ENCODE measurements at places on chromosomes 5 and 9. TPM values are rescaled to one million over a fixed set of nuclear protein-coding genes. Genes with fewer than 3 reads are reported as not detected.

DNA sequence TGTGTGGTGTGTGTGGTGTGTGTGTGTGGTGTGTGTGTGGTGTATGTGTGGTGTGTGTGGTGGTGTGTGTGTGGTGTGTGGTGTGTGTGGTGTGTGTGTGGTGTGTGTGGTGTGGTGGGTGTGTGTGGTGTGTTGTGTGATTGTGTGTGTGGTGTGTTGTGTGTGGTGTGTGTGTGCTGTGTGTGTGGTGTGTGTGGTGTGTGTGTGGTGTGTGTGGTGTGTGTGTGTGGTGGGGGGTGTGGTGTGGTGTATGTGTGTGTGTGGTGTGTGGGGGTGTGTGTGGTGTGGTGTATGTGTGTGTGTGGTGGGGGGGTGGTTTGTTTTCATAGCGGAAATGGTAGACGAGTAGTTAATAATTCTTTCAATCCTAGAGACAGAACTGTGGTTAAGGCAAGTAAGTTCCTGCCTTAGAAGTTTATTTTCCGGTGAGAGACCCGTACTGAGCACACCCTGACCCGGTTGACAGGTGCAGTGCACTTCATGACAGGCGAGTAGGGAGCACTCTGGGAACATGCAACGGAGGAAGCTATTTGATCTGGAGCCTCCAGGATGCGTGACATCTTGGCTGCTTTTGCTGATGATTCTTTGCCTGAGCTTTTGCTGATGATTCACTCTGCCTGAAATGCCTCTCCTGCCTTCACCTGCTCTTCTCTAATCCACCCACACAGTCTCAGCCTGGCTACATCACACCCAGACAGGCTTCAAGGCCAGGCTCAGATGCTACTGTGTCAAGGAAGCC is 21.7 kb upstream of the FAT2 start:
- no peak for DNase-seq

DNA sequence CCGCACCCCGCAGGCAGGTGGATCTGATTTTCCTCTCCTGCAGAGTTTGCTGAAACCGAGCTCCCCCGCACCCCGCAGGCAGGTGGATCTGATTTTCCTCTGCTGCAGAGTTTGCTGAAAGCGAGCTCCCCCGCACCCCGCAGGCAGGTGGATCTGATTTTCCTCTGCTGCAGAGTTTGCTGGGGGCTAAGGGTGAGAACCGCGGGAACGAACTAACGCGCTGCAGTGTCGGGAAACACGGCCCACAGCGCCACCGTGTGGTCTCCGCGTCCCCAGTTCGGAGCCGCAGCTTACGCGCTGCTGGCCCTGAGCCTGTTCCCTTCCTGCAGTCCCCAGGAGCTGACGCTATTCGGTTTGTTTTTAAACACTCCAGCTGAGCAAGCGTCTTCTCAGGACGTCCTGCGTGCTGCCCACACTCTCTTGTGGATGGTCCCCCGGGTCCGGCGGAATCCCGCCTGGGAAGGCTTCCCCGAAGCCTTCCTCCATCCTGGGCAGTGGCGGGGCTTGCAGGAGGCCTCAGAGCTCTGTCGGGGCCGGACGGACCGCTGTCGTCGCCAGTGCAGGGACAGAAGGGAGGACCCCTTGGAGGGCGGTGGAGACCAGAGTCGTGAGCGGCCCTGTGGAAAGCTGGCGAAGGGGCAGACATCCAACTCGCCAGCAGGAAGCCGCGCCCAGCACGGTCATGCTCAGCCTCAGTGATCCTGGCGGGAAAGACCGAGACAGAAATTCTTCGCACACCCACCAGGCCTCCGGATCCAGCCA is 121.2 kb upstream of the LPCAT1 start:
- DNase-seq = peak; percentile 88

DNA sequence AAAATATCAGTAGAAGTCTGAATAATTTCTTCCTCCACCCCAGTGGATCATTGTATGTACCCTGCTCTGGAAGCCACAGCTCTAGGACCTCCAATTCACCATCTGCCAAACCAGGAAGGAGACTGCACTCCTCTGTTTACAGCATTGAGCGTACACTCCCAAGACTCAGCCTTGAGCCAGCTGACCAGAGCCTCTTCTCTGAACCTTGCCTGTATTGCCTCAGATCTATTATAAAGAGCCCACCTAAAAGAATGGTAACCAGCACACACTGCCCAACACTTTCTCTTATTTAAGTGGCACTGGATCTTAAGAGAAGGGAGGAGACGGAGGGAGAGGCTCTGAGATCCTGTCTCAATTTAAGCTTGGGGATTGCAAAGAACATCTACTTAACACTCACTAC is 217.8 kb upstream of the RASEF start:
- DNase-seq = no peak

DNA sequence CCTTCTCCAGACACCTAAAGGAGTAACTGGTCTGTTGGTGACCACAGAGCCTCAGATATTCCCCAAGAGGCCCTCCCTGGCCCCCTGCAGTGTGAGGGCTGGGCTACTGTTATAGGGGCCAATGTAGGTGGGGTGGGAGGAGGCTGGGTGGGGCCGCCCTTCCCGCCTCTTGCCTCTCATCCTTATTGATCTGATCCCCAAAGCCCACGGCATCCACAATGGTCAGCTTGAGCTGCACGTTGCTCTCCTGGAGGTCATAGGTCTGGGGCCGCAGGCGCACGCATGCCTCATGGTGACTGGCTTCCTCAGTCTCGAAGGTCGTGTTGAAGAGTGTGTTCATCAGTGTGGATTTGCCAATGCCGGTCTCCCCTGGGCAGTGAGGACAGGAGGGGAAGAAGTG is 13.0 kb downstream of the SEPTIN8 start:
- no peak for DNase-seq

The CD72 gene
- 0.58 TPM for total RNA-seq

All from right cardiac atrium (tissue), 5 donors.